T-helper 2 cell (primary cell): ENCODE measurements at places on chromosomes 13 and 19.

GRCh38 chr13:56563663-56564062 is 577.1 kb upstream of the PRR20A start:
- no peak for DNase-seq

GRCh38 chr13:112918266-112918665 is 50.7 kb upstream of the MCF2L start:
- DNase-seq = no peak

GRCh38 chr19:50694815-50695145 is 24.8 kb downstream of the SHANK1 start:
- no peak for DNase-seq

DNA sequence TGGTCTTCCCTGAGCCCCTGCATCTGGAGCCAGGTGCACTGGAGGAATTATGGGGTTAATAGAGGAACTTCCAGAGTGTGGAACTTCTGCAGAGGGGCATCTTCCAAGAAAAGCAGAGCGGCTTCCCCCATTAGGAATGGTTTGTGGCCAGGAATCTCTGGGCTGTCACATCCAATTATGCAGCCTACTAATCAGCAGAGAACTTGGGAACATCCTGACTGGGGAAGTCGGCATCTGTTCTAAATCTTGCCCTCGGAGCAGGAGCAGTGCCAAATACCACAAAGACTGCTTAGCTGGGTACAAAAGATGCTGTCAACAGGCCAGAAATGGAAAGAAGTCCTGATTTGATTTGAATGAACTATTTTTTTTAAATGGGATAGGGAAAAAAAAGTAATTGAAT is 435.1 kb downstream of the ZNF536 start:
- DNase-seq = no peak

DNA sequence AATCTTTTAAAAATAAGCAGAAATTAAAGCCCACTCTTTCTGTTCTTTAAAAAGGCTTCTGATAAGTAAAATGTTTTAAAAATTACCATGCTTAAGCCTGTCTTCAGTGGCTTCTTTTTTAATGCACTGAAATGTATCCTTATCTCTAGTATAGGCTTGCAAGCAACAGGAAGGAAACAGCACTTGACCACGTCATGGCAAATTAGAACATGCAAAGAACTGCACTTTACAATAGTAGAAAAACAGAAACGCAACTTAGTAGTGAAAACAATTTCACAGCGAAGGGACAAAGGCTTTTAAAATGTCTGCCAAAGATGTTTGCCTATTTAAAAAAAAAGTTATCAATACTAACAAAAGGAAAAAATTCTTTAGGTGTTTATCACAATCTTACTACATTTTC is 36.3 kb downstream of the ELF1 start:
- peak; percentile 96 for DNase-seq

DNA sequence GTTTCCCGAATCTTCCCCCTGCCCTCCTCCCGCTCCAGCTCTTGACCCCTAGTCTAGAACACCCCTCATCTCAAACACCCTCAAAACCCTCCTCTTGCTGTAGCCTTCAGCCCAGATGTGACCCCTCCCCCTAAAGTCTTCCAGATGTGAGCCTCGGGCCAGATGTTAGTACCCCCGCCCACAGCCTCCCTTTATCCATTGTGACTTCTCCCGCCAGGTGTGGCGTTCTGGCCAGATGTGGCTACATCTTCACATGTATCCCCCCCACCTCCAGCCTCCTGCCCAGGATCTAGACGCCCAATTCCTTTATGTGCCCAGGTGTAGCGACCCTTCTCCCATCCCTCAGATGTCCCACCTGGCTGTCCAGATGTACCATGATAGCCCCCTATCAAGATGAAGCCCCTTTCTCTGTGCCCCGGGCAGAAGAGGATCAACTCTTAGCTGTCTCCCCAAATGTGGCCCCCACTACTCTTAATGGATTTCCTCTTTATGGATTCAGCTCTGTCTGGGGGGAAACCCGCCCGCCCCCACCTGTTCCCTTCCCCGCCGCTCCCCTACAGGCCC is 517 bp upstream of the LTBP4 start:
- DNase-seq = no peak

DNA sequence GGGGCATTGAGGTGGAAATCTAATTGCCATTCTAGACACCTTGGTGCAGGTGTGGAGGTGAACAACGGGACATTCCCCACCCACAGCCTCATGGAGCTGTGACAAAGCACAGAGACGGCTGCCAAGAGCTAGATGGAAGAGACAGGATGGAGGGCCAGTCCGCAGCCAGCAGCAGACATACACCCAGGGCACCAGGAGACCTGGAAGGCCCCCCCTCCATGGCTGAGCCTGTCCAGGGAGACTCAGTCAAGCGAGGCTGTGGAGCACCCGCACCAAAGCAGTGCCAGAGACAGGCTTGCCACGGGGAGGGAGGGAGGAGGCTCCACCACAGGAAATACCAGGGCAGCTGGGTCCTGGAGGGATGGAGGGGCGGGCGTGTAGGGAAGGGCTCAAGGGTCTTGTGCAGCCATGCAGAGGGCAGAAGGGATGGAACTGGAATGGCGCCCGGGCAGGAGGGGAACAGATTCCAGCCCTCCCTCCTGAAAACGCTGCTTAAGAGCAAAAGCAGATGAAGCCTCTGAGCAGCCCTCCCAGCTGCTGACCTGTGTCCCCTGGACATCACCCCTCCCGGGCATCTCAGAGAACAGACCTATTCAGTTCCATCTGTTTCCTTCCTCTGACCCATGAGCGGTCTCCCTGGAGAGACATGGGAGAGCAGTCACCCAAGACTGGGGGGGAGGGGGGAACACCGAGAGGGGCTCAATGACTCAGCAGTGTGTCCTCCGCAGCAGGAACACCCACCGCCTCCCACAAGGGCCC is 14.4 kb downstream of the EPS15L1 start:
- DNase-seq = no peak

DNA sequence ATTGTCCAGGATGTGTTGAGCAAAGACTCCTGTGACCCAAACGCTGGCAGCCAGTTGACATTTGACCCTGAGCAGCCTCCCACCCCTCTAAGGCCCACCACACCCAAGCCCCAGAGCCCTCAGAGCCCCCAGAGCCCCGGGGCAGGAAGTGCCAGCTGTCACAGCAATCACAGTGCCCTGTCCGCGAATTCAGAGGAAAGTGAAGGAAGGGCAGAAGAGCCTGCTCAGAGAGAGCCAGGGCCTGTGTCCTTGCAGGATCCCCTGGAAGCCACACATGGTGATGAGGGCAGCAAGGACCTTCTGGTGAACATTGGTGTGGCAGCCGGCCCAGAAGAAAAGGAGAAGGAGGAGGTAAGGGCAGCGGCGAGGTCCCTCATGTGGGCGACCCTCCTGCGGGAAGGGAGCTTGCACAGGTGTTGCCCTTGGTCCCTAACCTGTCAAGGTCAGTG is 63.7 kb downstream of the SPATA13 start:
- no peak for DNase-seq

- DNase-seq = no peak
Measured at GRCh38 chr13:105971738-105972137, 563.7 kb downstream of the EFNB2 start.

DNA sequence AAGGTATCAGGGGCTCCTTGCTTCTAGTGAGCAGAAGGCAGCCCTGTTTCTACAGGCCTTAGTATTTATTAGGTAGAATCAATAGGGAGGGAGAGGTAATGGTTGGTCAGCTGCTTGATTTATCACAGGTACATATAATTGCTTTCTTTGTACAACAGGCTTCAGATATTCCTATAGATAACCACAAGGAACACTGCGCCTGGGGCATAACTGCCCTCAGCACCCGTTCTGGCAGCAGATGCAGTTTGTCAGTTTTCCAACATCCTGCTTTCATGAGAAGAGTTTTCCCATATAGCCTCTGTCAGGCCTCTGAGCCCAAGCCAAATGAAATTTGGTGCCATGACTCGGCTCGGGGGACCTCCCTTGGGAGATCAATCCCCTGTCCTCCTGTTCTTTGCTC is 12.4 kb upstream of the ZNF486 start:
- DNase-seq = no peak

DNA sequence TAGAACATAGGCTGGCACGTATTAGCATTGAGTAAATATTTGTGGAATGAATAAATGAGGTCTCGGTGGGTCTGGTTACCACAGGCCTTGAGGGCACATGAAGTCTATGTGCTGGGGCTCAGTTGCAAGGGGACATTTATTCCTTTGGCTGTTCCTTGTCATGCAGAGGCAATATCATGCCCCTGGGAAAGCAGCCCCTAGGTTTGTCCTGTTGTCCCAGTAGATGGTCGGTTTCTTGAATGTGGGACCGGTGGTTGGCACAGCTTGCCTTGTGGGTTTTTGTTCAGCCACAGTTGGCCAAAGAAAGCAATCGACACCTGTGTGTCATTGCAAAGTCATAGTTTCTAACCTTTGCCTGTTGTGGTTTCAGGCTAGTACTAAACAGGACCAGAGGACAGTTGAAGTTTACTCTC is 24.7 kb upstream of the GPR183 start:
- no peak for DNase-seq

DNA sequence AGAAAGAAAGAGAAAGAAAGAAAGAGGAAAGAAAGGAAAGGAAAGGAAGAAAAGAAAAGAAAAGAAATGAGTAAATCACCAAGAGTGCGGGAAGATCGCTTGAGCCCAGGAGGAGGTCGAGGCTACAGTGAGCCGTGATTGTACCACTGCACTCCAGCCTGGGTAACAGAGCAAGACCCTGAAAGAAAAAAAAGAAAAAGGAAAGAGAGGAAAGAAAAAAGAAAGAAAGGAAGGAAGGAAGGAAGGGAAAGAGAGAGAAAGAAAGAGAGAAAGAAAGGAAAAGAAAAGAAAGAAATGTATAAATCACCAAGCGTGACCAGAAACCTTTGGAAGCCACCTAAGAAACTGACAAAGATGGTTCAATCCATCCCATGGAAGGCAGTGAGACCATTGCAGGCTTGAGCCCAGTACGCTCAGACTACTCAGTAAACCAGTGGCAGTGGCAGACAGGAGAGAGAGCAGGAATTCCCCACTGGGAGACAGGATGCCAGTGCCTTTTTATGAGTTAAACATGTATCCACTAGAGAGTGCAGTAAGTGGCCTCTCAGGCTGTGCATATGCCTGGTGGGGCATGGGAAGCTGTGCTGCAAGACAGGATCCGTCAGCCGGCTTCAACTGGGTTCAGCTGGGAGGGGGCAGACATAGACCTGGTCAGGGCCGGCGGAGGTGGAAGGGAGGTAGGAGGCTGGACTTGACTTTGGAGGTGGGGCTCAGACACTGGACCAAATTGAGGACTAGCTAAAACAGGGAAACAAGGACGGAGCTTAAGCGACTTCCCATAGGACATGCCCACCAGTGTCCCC is 4.8 kb downstream of the GPR42 start:
- DNase-seq = no peak

- DNase-seq = peak; percentile 67
Measured at GRCh38 chr19:47778049-47778953, at the start of gene SELENOW. TSS of gene SELENOW (plus strand) at chr19:47778703. CDS start at chr19:47778786, 83 bp downstream.

- DNase-seq = no peak
Measured at GRCh38 chr13:39577838-39578491, 25.0 kb downstream of the LHFPL6 start.

DNA sequence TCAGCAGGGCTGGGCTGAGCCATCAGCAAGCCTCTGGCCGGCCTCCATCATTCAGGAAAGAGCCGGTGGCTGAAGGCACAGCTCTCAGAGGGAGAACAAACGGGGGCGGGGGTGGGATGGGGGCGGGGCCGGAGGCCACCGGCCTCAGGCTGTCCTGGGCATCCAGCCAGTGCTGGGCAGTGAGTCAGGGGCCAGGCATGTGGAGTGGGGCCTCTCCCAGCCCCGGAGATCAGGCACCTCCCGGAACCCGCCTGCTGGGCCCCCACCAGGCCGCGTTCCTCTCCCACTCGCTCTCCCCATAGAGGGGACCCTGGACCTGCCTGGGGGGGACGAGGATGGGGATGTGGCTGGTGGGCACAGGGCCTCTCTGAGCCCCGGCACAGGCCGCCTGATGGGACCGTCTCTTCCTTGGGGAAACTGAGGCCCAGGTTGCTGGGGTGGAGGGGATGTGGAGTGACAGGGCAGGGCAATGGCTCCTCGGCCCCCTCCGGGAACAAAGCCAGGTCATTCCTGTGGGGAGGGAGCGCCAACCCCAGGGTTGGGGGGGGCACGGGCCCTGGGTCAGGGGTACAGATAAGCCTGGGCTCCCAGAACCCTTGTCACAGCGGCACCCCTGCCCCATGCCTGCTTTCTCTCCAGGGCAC is 12.9 kb downstream of the SPC24 start:
- no peak for DNase-seq

- no peak for DNase-seq
Measured at GRCh38 chr13:109974354-109974753, 188.0 kb upstream of the IRS2 start.

GRCh38 chr13:48151363-48152161 is 56.7 kb upstream of the MED4 start:
- DNase-seq = no peak

GRCh38 chr13:59464926-59465325 is 698.8 kb downstream of the DIAPH3 start:
- DNase-seq = no peak

GRCh38 chr19:5403968-5404640 is 51.1 kb upstream of the ZNRF4 start:
- DNase-seq = peak; percentile 54

GRCh38 chr13:53200498-53201453 is 172.2 kb downstream of the OLFM4 start:
- DNase-seq = no peak

DNA sequence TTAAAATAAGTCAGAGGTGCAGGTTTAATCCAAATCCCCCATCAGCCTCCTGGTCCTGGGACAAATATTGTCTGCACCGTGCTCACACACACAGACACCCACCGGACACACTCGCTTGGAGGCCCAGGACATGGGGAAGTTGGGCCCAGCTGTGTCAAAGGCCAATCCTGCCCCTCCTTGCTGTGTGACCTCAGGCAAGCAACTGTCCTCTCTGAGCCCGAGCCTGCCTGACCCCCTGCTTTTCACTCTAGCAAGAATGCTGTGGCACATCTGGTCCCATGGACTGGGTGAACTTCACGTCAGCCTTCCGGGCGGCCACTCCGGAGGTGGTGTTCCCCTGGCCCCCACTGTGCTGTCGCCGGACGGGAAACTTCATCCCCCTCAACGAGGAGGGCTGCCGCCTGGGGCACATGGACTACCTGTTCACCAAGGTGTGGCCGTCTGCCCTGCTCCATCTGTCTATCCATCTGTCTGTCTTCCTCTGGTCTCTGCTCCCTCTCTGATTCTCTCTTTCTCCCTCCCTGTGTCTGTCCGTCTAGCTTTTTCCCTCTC is 9.3 kb downstream of the UPK1A start:
- no peak for DNase-seq

DNA sequence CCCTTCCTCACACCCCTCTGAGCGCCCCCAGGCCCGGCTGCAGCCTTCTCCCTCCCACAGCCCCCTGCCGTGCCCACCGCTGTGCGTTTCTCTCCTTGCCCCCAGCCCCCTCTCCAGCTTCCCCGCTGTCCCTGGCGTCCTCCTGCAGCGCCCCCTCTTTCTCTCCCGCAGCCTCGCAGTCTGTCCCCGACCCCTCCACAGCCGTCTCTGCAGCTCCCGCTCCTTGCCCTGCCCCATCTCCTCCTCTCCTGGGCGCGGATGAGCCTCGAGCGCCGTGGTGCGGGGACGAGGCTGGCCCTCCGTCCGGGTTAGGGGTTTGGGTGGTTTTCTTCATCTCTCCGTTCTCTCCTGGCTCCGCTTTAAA is 1.1 kb downstream of the KMT5C start:
- DNase-seq = no peak

- no peak for DNase-seq
Measured at GRCh38 chr19:48772503-48772953, 17.2 kb downstream of the FGF21 start.
